GF-D8 (cell line): ENCODE measurements at places on chromosomes 4 and X.

DNA sequence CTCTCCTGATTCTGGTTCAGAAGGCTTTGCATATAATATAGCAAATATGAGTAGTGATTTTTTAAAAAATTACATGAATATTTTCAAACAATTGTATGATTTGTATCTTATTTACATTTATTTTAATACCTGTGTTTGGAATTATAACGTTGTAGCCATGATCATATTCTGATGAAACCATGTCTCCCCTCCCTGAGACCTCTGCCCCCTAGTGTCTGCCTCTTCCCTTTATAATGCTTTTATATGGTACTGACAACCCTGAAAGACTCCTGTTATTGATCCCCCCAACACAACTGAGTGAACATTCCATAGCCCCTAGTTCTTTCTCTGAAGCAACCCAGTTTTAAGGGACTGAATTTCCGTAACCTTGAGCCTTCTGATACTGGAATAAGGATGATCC lies 187.4 kb downstream of the SOX3 start:
- no peak for DNase-seq

- no peak for DNase-seq
These were observed 715.0 kb downstream of the FAM133A start for GRCh38 chrX:94389044-94389443.

DNA sequence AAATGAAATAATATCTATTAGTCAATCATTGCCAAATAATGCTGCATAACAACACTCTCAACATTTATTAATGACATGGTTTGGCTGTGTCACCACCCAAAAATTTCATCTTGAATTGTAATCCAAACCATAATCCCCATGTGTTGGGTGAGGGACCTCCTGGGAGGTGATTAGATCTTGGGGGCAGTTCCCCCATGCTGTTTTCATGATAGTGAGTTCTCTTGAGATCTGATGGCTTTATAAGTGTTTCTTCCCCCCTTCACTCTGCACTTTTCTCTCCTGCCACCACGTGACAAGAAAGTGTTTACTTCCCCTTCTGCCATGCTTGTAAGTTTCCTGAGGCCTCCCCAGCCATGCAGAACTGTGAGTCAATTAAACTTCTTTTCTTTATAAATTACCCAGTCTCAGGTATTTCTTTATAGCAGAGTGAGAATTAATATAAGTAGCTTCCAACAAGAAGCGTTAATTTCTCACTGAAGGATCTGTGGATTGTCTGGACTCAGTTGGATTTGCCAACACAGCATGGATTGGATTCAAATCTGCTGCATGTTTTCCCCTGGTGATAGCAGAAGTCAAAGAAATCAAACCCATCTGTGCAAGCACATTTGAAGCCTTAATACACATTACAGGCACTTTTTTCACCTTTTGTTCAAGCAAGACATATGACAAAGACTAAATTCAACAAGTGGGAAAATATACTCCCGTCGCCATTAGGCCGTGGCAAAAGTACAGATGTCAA lies 216.6 kb downstream of the PDGFC start:
- no peak for DNase-seq

- DNase-seq, result no peak
These were observed 114.9 kb upstream of the FAM9B start for GRCh38 chrX:9148615-9149399.

GRCh38 chr4:105707782-105708180 lies 708 bp downstream of the INTS12 start:
- DNase-seq, result no peak

DNA sequence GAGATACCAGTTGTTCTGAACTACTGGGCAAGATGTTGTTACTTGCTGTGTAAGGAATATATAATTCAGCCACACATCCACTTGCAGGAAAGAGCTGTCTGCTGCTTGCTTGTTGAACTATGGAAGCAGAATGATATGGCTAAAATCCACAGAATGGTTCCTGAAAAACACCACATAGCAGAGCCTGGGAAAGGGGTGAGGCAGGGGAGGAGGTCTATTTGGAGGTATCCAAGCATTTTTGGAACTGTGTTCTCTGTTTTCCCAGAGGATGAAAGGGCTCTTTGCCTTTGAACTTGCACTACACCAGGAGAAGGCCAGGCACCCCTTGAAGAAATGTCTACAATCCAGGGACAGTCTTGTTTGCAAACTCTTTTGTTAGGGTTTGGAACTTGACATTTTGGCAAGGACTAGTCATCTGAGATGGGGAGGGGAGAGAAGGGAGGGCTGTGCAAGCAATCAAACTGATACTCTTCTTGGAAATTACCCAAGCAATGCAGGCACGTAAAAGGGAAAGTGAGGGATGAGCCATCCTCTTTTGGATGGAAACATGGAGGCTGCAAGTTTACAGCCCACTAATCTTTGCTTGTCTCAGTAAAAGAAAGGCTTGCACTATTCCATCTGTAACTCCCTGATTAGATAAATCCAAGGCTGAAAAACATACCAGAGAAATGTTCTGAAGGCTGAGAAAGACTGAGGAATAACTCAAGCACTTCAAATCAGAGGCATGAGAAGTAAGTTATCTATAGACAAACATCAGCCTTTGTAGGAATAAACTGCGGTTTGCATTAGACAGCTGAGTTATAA lies 141.0 kb downstream of the TSPAN5 start:
- DNase-seq, result no peak

GRCh38 chrX:154712781-154713740 lies 37.8 kb downstream of the GAB3 start:
- DNase-seq, result no peak

GRCh38 chr4:76459291-76459723 lies 24.3 kb downstream of the SHROOM3 start:
- no peak for DNase-seq

GRCh38 chr4:99447079-99447478 lies 11.9 kb upstream of the ADH7 start:
- DNase-seq, result no peak

DNA sequence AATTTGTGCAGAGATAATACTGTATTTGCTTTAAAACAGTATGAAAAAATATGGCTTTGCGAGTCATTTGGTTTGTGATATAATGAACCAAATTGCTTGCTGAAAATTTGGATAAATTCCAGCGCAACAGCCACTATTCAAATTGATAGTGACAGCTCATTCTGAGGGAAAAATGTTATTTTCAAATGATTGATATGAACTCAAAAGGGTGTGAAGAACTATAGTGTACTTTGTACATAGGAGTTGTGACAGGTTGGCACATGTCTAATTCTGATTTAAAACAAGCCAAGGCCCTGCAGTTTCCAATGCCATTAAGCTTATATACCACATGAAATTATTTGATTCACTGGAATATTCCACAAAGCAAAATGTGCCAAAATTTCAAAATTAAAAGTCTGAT lies 1628.9 kb upstream of the AGA start:
- DNase-seq, result no peak

GRCh38 chrX:124393238-124393637 lies 46.9 kb downstream of the SH2D1A start:
- peak; percentile 32 for DNase-seq

- no peak for DNase-seq
These were observed 158.4 kb downstream of the TENT5D start for GRCh38 chrX:80578517-80579105.

DNA sequence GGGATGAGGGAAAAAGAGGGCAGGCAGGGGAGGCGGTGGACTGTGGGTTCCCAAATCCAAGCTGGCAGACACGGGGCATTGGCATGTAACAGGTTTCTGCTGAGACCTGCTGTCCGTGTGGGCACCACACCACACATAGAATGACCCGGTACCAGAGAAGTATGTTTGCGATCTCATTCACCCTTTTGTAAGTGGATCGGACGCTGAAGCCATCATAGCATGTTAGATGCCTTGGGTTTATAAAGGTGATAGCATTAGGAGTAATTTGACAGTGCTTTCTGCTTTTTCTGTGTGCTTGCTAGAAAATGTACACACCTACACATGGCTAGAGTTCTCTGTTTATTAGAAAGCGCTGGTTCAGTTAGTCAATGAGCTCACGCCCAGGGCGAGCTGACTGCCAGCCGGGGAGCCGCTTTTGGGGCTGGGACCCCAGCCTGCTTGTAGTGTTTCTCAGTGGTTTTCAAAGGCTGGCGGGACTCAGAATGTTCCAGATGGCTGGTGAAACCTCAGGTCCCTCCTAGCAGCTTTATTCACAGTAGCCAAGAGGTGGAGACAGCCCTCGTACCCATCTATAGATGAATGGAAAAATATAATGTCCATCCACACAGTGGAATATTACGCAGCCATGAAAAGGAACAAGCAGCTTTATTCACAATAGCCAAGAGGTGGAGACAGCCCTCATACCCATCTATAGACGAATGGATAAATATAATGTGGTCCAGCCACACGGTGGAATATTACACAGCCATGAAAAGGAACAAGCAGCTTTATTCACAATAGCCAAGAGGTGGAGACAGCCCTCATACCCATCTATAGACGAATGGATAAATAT lies 579 bp downstream of the IL3RA start:
- DNase-seq, result no peak

- DNase-seq, result no peak
These were observed 161.0 kb downstream of the CPE start for GRCh38 chr4:165539801-165540200.

GRCh38 chr4:52010986-52011385 lies 9.2 kb downstream of the LRRC66 start:
- DNase-seq, result no peak

- no peak for DNase-seq
These were observed 538.7 kb upstream of the PABPC4L start for GRCh38 chr4:134740290-134740689.

DNA sequence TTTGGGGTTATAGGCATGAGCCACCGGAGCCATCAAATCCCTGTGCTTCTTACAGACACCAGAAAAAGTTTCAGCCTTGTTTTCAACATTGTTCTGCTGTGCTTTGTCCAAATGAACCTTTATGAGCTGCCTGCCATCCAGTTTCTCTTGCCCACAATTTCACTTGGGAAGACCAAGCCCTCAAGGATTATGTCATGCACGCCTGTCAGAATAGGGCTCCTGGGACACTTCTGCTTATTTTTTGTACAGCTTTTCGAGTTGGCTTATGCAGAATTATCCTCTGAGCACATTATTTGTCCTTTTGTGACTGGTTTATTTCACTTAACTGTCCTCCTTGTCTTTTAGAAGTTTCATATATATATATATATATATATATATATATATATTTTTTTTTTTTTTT lies 16.2 kb downstream of the UBE2K start:
- no peak for DNase-seq

DNA sequence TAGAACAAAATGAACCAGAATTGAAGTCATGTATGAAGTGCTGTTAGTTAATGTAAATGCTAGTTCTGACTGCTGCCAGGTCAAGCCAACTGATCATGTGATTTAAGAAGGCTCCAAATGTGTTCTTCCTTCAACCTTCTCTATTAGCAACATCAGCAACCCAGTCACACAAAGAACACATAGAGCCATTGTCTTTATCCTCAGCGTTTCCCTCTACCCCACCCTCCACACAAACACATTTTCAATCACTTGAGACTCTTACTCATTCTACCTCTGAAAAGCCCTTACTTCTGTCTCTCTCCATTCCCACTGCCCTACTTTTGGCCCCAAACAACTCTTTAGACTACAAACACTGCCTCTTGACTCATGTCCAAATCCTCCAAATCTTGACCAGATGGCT lies 89.7 kb upstream of the KDR start:
- DNase-seq, result no peak

DNA sequence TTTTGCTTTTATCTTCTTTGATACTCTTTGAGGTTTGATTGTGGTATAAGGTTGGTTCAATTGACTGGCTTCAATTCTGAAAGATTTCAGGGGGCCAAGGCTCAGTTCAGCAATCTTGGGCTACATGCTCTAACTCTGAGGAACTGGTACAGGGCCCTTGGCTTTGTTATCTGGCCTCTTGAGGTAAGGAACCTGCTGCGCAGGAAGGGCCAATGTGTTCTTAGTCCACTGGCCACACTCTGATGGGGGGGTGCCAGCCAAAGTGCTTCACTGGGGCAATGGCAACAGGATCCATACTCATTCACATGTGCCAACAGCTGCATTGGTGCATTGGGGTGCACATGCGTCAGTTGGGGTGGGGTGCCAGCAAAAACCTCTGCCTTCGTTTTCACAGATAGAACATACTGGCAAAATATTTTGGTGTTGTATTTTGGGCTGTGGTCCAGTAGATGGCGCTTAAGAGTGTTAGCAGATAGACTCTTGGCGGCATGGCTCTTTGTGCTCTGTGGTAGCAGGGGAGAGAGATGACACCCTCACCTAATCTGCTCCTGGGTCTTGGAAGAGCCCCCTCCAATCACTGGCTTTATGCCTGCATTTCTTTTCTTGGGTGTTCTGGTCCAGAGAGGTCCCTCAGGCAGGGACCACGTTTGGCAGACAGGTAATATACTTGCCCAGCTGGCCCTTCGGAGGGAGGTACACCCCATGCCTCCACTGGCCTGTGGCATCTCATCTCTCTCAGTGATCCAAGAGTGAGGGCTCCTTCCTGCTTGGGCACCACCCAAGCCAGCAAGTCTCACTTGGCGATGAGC lies 42.9 kb downstream of the NDST3 start:
- no peak for DNase-seq

DNA sequence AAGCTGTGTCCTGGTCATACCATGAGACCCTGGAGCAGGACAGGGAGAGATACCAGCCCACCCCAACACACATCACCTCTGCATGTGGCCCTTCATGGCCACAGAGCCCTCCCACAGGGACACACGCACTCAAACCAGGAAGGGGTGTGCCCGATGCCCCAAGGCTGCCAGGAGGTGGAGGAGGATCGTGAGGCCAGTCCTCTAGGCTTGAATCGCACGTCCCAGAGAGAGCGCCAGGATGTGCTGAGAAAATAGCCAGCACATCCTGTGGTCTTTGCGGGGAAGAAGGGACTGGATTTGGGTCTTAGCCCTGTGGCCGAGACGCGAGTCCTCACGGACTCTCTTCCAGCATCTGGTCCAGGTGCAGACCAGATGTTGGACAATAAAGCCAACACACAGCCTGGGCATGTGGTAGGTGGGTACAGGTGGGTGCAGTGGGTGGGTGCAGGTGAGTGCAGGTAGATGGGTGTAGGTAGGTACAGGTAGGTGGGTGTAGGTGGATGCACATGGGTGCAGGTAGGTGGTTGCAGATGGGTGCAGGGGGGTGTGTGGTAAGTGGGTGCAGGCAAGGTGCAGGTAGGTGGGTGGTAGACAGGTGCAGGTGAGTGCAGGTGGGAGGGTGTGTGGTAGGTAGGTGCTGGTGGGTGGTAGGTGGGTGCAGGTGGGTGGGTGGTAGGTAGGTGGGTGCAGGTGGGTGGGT lies 94.3 kb upstream of the AFAP1 start:
- DNase-seq, result no peak

DNA sequence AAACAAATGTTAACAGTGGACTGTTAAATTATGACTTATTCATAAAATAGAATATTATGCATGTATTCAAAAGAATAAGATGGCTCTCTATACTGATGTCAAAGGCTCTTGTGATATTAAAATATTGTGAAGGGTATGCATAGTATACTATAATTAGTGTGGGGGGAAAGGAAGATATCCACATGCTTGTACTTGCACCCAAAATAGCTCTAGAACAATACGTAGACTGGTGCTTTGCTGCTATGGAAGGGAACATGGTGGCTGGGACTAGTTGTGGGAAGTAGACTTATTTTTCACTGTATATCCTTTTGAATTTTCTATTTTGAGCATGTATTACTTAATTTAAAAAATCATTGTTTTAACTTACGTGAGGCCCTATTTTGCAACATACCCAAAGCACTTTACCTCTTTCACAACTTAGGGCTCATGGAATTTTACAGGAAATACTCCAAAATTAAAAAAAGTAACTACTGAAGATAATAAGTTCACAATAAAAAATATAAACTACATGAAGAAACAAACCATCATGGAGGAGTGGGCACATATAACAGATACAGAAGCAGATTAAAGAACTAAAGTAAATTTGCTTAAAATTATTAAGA lies 7.9 kb downstream of the PGRMC2 start:
- DNase-seq, result no peak
